ENCODE measurements at places on chromosomes 6 and 20. TPM values are rescaled to one million over a fixed set of nuclear protein-coding genes. Genes with fewer than 3 reads are reported as not detected.
A peak's percentile ranks its signal among the peaks of the same experiment; 100 is the strongest.

DNA sequence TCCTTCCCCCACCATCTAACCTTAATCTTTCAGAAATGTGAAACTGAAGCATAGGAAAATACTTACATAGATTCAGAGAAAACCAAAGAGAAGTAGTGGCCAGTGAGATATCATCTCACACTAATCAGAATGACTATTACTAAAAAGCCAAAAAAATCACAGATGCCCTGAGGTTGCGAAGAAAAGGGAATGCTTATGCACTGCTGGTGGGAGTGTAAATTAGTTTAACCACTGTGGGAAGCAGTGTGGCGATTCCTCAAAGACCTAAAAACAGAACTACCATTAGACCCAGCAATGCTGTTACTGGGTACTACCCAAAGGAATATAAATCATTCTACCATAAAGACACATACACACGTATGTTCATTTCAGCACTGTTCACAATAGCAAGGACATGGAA lies 9.2 kb upstream of the PREX1 start:
- H3K27ac ChIP-seq = no peak overlapping the region
- H3K36me3 ChIP-seq = no peaks in the 10 kb centered on the region
- no peak overlapping the region for H3K4me3 ChIP-seq
- no peak for DNase-seq
- no peaks in the 10 kb centered on the region for H3K4me1 ChIP-seq

- no peaks in the 10 kb centered on the region for H3K36me3 ChIP-seq
- H3K27ac ChIP-seq = peak overlapping the region; percentile 67
- peak; percentile 83 for DNase-seq
- H3K4me1 ChIP-seq = no peaks in the 10 kb centered on the region
Observed at GRCh38 chr6:107847844-107848802, 24.0 kb upstream of the SCML4 start.

RAD21L1 gene
- 0.81 TPM for total RNA-seq

DNA sequence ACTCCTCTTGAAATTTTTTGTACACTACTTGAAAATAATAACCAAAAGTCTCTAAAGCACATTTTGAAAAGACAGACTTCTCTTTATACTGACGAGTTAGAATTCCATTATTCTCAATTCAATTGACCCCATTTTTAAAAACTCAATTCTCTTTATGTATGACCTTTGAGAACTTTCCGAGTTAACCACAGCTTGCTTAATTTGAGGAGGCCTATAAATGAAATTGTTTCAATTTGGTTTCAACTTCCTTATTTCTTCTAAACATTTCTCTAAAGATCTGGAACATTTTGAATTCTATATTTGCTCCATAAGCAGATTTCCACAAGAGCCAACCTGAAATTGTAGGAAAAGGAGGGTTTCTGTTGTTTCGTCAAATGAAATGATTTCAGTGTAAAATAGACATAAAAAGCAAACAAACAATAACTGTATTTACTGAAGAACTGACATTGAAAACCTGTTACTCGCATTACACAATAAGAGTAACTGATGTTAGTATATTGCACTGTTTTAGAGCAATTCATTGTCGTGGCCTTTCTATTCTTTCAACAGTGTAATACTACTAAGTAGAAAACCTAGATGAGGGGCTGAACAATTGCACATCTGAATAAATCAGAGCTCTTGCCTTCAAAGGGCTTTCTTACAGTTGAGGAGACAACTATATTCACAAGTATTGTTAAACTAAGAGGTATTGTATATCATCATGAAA lies 223.6 kb downstream of the HIVEP2 start:
- no peaks in the 10 kb centered on the region for H3K27me3 ChIP-seq
- H3K27ac ChIP-seq = no peak overlapping the region
- no peak overlapping the region for H3K4me3 ChIP-seq
- no peaks in the 10 kb centered on the region for H3K36me3 ChIP-seq
- no peak for DNase-seq

DNA sequence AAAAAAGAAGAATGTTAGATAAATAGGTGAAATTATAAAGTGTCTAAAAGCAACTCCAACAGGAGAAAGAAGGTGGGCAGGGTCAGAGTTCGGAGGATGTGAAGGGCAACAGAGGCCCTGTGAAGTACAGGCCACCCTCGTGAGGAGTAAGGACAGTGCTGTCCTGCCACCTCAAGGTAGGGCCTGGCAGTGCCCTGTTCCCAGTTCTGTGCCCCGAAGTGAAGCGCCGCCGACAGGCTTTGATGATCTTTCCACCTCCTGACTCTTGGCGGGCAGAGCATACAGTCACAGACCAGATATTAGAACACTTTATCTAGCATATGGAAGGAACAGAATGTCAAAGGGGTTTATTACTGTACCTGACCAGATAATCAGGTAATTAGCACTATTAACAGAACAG lies 75.8 kb downstream of the GJA10 start:
- no peaks in the 10 kb centered on the region for H3K27me3 ChIP-seq
- no peak overlapping the region for H3K4me3 ChIP-seq
- DNase-seq = no peak
- H3K27ac ChIP-seq = no peak overlapping the region
- no peaks in the 10 kb centered on the region for H3K36me3 ChIP-seq
- peaks cover 15% of the 10 kb centered on the region for H3K4me1 ChIP-seq

- DNase-seq = no peak
- H3K4me1 ChIP-seq = peaks cover 48% of the 10 kb centered on the region
- H3K27me3 ChIP-seq = no peaks in the 10 kb centered on the region
- peak overlapping the region; percentile 36 for H3K4me3 ChIP-seq
- H3K36me3 ChIP-seq = no peaks in the 10 kb centered on the region
Observed at GRCh38 chr20:31717478-31718201, 5.0 kb downstream of the BCL2L1 start.

- H3K36me3 ChIP-seq = no peaks in the 10 kb centered on the region
- H3K27me3 ChIP-seq = no peaks in the 10 kb centered on the region
- H3K4me3 ChIP-seq = no peak overlapping the region
- no peak overlapping the region for H3K27ac ChIP-seq
Observed at GRCh38 chr6:155913816-155914215, 458.2 kb upstream of the NOX3 start.

PYGB gene
- 44.1 TPM for total RNA-seq

- DNase-seq = no peak
- H3K4me1 ChIP-seq = no peaks in the 10 kb centered on the region
- H3K4me3 ChIP-seq = no peak overlapping the region
- H3K27ac ChIP-seq = no peak overlapping the region
- no peaks in the 10 kb centered on the region for H3K27me3 ChIP-seq
Observed at GRCh38 chr20:52953020-52953419, 19.1 kb upstream of the TSHZ2 start.

GRCh38 chr6:7546896-7547295 lies 5.4 kb downstream of the DSP start:
- H3K4me3 ChIP-seq = no peak overlapping the region
- peaks cover 11% of the 10 kb centered on the region for H3K27me3 ChIP-seq
- no peak for DNase-seq

USP49 gene
- total RNA-seq = 3.1 TPM
